AML-193 (cell line): ENCODE measurements at places on chromosomes 6 and 20.

DNA sequence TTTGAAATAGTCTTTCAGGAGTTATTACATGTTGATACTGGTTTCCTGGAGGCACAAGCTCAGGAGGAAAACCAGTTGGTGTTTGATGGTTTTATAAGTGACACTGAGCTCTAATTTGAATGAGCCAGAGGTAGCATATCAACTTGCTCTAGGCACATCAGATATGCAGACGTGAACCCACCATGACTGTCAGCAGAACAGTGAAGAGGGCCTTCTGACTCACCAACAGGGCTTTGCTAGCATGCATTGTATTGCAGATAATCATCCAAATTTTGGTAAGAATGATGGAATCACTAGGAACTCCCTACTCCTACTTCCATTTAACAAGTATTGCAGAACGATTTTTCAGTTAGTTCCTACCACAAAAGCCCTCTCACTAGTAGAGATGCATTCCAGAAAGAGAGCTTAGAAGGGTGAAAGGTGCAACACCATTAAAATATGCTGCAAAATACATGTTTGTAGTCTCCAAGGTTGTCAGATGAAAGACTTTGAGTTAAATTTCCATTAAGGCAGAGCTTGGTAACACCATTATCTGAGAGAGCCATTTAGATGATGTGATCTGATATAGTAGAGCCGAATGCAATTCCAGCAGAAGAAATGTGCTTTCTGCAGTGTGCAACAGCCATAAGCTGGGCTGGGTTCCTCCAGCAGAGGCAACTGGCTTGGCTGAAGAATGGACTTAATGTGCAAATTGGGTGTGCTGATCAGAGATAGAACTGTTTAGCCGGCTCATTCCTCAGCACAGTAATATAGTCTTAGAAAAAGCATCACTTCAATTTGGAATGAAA, 968.7 kb upstream of the ADGRB3 start:
- no peak for DNase-seq

DNA sequence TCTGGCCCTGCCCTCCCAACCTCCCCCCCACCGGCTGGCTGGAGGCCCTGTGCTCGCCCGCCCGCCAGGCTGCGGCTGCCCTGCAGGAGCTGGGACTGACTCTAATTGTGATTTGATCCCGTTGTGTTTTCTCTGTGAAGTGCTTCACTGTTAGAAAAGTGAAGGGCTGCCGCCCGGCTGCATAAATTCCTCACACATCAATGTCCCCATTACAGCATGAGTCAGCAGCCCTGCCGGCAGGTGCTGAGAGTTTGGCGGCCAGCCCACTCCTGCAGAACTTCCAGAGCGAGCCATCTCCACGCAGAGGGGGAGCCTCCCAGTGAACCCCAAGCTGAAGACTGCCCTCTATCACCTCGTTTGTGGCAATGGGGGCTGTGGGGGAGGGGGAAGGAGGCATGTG, 137.9 kb downstream of the DLL1 start:
- no peak for DNase-seq

DNA sequence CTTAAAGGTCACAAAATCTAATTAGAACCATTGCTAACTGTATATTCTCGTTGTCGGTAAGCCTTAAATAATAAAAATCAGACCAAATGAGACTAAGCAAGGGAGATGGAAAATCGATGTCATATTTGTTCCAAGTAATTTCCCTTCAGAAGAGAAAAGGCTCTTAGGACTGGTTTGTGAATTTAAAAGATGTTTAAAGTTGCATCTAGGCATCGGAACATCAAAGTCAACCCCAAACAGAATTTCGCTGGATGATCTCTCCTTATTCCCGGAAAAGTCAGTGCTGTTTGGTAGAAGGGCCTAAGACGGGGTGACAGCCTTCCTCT, 63.8 kb downstream of the NPEPL1 start:
- DNase-seq, result no peak

DNA sequence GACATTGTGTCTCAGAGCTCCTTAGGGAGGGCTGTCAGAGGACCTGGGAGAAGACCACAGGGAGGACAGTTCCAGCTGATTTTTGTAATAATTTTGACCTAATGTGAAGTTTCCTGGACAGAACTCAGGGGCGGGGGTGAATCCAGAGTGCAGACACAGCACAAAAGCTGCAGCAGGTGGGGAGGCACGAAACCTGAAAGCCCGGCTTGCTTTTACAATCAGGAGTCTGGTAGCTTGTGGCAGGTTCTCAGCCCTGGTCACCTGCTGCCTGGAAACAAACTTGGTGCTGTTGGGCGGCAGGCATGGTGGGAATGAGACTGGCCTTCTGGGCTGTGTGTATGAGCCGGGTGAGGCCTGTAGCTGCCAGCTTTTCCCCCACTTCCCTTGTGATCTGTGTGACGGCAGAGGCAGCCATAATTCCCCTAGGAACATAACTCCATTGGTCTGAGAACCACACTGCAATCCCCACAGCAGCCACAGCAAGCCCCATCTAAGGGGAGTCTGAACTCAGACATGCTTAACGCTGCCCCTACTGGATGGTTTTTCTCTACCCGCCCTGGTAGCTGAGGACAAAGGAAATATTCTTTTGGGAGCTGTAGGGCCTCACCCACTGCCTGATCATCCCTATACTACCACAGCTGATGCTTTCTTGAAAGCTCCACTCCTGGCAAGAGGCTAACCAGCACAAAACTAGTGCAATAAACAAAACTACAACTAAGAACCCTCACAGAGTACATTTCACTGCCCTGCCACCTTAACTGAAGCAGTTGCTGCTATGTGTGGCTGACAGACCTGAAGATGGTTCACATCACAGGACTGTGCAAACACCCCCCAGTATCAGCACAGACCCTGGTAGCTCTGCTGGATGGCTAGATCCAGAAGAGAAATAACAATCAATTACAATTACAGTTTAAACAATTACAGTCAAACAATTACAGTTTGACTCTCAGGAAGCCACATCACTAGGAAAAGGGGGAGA, 1055.1 kb upstream of the GJE1 start:
- no peak for DNase-seq

DNA sequence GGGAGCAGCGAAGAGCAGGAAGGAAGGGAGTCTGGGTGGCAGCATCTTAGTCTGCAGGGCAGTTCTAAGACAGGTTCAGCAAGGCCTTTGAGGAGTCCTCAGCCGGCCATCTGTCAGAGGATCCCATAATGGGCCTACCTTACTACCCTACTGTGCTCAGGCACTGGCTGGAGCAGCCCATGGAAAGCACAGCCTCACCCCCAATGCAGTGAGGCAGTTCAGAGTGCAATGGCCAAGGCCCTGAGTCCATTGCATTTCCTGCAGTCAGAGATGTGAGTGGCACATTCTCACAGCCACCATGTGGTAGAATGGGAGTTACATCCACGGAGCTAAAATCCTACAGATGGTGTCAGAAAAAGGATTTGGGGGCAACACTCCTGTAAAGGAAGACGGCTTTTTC, 19.4 kb upstream of the OVOL2 start:
- DNase-seq, result no peak

- DNase-seq, result no peak
These were observed 670.7 kb upstream of the CITED2 start for GRCh38 chr6:140045116-140045515.

DNA sequence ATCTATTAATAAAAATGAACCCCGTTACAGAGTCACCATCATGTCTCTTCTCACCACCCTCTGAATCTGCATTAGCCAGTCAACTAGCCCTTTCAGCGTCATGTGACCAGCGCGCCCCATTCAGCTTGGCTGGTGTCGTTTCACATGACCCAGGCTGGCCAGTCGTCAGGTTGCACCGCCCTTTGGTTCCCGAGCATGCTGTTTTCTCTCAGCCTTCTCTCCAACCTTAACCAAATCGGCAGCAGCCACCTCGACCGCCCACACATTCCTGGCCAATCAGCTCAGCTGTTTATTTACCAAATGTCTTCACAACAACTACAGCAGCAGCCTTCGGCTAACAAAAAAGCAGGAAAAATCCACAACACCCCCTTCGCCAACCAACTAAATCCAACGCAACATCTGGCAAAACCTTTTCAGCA, 5.6 kb downstream of the SRSF3 start:
- DNase-seq, result no peak

DNA sequence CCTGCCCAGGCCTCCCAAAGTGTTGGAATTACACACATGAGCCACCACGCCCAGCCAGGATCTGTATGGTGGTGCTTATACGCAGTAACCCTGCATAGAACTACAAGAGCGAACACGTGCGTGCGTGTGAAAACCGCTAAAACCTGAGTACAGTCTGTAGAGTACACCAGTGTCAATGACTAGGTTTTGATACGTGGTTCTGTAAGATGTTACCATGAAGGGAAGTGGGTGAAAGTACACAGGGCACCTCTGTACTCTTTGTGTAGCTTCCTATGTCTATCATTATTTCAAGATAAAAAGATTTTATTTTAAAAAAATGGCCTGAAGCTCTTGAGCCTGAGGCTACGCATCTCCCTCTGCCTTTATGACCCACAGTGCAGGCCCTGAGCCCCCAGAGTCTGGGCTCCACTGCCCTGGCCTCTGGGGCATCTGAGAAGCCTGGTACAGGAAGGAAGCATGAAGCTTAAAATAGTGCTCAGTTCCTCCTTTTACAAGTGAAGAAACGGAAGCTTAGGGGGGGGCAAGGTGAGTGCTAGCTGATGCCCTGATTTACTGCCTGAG, 21.6 kb downstream of the LY86 start:
- peak; percentile 51 for DNase-seq

- DNase-seq, result peak; percentile 33
These were observed 184.8 kb upstream of the ECI2 start for GRCh38 chr6:4319981-4320683.

DNA sequence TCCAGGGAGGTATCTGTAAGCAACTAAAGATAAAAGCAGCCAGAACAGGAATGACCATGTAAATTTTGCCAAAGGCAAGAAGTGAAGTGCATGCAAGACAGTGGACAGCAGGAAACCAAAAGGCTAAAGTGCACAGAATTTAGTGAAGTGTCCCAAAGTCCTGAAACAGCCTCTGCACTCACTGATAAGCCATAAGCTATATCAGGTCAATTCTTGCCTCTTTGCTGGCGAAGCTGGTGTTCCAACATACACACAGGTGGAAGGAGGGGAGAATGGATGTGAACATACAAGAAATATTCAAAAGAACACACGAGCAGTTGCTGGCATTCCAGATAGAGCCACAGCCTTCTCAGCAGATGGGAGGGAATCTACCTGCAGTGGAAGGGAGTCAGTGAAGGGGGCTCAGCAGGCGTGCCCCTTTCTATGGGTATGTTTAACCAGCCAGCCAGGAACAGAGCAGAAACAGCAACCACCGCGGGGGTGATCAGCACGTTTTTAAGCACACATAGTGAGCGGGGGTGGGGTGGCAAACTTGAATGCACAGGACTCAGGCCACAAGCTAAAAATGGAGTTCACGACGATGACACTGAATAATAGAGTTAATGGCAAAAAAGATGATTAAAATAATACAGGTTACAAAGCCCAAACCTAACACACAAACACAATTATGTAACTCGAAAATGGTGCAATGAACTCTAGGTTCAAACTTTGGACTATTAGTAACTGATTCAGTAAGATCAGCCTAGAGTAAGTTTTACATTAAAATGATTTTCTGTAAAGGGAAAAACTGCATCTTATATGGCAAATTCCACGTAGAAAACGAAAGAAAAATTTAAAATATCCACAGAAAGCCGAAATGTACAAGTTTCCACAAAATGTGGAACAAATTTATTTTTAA, 1.2 kb downstream of the ECI2 start:
- DNase-seq, result peak; percentile 60

DNA sequence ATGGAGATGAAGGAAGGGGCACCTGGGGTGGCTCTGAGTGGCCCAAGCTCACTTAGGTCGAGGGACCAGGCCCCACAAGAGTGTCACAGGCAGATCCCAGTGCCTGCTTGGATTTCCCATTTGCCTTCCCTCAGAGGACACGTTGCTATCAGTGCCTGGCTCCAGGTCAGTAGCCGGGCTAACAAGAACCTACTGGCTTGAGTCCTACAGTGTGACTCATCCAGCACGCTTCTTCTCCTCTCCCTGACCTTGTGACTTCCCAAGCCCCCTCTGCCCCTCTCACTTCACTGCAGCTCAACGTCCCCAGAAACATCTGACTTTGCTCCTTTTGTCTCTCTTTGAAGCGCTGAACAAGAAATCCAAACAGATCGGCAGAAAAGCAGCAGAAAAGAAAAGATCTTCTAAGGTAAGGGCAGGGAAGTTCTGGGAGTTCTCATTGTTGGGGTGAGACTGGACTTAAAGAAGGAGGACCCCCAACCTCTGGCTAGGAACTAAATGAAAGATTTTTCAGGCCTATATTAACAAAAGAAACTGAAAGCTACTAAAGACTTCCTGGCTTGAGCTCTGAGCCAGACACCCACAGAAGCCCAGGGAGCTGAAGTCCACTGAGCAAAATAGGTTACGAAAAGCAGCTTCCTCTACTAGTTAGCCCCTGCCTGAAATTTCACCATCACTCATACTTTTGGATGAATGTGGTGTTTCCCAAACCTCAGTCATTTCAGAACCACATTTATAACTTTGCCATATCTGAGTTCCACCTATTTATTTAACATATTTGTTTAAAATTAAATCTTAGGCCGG, 21.5 kb downstream of the ASIP start:
- peak; percentile 77 for DNase-seq

- peak; percentile 37 for DNase-seq
These were observed at the start of gene NCOA6 for GRCh38 chr20:34825530-34826362. TSS of gene NCOA6 (minus strand) at chr20:34825651. CDS start at chr20:34782355, 43,296 bp downstream.

- DNase-seq, result no peak
These were observed 1648.8 kb downstream of the GRIK2 start for GRCh38 chr6:103042336-103042735.

GRCh38 chr6:168683621-168684020, 242.6 kb downstream of the SMOC2 start:
- DNase-seq, result no peak

DNA sequence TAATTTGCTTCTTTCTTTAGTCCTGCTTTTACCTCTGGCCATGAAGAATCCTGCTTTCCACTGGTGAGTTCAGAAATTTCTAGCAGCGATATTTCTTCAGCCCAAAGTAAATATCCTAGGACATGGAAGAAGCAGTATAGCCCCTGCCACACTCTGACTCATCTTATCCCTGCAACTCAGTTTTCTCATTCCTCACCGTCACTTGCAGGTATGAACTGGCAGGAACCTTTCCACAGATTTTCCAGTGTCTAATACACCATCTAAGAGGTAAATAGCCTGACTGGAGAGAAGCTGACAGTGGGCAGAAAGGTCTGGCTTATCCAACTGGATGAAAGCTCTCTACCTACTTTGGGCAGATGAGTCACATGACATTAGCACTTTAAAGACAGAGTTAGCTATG, 816.7 kb upstream of the FLRT3 start:
- DNase-seq, result no peak

GRCh38 chr6:139490482-139490881, 116.0 kb upstream of the CITED2 start:
- no peak for DNase-seq

DNA sequence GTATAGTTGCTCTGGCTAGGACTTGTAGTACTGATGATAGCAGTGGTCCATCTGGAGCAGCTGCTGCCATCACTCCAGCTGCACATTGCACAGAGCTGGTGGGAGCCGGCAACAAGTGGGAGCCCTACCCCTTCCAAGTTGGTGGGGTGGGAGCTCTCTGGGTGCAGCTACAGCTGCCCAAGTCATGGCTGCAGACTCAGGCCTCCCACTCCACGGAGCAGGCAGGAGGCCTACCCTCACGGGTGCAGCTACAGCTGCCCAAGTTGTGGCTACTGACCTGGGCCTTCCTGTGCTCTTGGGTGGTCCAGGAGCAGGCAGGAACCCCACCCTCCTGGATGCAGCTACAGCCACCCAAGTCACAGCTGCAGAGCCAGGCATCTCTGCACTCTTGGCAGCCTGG, 32.1 kb upstream of the ASIP start:
- DNase-seq, result no peak

- no peak for DNase-seq
These were observed 65.2 kb downstream of the RIPOR3 start for GRCh38 chr20:50625986-50626677.

GRCh38 chr6:165988302-165988756, 179.3 kb downstream of the TBXT start:
- DNase-seq, result no peak
